ENCODE measurements at places on chromosomes 5 and 9.

DNA sequence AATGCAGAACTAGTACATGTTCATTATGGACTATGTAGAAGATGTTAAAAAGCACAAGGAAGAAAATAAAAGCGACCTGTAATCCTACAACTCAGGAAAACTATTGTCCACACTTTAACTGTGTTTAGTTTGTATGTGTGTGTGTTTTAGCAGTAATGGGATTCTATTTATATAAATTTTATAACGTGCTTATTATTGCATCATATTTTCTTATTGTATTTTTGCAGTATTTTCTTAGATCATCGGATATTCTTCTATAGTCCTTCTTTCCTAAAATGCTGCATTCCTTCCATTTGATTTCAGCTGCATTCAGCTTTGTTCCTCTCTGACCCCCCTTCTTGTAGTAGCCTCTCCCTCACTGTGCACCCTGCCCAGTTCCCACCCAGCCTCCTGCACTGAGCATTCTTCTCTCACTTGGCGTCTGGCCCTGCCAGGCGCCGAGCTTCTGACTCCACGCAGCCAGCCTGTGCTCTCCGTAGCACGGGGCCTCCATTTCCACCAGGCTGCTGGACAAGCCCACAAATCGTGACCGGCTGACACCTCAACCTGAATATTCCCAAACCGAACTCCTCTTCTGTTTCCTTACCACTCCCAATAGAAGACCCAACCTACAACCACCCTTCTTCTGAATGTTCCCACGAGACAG lies 39.9 kb downstream of the MVB12B start:
- DNase-seq = no peak

DNA sequence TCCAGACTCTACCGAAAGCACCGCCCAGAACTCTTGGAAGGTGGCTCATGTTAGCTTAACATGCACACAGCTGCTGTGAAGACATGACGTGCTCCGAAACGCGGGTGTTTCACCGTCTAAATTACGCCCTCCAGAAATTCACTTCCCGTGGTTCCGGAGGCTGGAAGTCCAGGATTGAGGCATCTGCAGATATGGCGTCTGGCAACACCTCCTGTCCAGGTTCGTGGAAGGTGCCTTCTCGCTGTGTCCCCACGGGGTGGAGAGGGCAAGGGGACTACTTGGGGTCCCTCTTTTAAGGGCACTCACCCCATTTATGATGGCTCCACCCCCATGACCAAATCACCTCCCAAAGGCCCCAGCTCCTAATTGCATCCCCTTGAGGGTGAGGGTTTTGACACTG lies 348.0 kb upstream of the IRX2 start:
- DNase-seq = no peak

DNA sequence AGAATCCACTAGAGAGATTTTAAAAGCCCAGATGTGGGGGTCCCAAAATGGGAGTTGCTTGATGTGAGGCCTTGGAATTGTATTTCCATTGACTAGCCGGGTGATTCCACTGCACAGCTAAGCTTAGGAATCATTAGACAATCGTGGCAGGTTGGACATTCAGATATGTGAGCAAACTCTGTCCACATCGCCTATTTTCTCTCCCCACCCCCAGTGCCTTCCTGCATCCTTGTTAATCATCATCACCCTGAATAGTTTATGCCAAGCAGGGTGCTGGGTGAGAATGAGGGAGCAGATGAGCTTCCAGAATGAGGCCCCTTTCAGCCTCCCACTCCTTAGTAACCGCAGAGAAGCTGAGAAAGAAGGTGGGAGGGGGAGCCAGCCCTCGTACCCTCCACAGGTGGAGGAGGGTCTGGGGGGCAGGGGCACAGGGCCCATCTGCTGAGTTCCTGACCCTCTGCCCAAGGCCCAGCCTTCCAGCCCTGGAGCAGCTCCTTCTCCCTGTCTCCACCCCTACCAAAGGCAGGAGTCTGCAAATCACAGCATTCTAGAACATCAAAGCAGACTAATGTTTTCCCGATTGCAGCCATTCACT lies 7.7 kb upstream of the TCOF1 start:
- no peak for DNase-seq

DNA sequence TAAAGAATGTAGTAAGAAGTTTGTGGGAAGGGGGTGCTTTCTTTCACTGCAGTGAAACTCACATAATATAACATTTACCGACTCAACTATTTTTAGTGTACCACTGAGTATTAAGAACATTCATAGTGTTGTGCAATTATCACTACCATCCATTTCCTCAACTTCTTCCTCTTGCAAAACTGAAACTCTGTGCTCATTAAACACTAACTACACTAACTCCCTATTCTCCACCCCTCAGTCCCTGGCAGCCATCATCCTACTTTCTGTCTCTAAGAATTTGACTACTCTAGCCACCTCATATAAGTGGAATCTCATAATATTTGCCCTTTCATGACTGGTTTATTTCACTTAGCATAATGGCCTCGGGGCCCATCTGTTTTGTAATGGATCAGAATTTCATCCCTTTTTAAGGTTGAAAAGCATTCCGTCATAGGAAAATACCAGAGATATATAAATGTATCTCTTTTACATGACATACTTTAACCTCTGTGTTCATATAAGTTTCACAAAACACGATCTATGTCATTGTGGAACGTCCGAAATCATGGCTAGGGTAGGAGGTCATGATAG lies 56.3 kb upstream of the DIRAS2 start:
- DNase-seq = no peak

DNA sequence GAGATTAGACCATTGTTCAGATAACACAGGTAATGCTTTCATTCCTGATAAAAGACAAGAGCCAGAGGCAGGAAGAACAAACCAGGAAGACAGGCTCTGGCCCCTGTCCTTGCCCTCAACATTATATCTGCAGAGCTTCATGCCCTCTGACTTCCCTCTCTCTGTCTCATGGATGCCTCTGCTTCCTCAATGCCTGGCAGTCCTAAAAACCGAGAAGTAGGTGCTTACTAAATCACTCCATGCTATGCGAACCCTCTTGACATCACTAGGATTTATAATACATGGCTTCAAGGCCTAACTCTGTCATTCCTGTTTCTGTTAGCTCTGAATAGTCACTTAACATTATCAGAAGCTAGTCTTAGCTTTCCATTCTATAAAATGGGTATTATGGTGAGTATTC lies 117.8 kb downstream of the TLR4 start:
- no peak for DNase-seq

DNA sequence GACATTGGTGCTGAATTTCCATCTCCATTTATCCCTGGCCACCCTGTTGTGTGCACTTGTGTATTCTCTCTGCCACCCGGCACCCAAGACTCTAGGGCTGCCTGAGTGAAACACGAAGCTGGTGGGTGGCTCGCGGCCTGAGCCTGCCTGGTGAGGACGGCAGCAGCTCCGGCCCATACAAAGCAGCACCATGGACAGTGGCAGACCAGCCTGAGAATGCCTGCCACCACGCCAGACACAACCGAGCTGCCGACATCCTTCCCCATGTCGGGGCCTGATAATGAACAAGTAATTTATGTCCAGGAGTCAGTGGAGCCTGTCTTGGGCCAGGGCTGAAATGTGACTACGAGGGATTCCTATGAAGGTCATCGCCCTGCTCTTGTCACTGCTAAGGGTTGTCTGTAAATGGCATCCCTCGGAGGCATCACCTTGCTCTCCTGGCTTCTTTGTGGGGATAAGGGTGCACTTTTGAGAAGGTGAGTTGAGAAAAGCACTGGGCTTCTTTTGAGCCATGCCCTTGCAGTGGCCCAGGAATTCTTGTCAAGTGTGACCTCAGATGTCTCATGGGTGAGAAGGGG lies 175.7 kb downstream of the MELK start:
- DNase-seq = peak; percentile 25

GRCh38 chr5:129141696-129142095 lies 47.1 kb downstream of the ISOC1 start:
- no peak for DNase-seq

DNA sequence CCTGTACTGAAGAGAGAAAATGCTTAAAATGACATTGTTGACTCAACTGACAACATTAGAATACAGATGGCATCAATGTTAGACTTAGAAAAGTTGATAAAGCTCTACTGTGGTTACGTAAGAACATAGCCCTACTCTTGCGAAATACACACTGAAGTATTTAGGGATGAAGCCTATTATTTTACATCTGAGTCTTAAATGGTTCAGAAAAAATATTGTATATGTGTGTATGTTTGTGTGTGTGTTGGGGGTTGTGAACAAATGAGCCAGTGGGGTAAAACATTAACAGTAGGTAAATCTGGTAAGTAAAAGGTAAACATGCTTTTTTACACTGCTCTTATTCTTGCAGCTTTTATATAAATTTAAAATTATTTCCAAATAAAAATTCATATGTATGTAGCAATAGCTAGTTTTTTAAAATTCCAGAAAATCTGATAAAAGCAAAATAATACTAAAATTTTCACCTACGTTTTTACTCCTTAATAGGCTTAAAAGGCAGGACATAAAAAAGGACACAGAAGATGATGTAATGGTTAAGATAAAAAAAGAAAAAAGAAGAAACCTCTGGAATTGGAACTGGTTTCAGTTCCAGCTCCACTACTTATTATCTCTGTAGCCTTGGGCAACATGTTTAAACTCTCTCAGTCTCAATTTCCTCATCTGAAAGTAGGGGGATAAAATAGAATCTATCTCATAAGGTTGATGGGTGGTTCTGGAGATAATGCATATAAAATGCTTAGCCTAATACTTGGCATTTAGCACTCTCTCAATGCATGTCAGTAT lies 44.3 kb downstream of the GARNL3 start:
- no peak for DNase-seq

DNA sequence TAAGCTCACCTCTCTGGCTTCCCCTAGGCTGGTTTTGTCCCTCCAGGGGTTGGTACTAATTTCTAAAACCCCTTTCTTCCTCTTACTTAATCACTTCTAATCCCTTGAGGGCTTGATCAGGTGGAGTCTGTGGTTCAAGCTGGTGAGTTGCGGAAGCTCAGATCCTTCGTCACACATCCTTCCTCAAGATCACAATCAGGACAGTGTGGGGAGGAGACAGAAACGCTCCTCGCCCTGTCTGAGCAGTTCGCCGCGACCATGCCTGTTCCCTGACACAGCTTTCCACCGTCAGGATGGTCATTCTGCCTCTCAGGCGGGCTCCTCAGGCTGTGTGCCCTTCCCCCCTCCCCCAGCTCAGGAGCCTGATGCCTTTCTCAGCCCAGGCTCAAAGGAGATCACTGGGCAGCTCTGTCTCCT lies 24.3 kb downstream of the CPLX2 start:
- DNase-seq = peak; percentile 19

DNA sequence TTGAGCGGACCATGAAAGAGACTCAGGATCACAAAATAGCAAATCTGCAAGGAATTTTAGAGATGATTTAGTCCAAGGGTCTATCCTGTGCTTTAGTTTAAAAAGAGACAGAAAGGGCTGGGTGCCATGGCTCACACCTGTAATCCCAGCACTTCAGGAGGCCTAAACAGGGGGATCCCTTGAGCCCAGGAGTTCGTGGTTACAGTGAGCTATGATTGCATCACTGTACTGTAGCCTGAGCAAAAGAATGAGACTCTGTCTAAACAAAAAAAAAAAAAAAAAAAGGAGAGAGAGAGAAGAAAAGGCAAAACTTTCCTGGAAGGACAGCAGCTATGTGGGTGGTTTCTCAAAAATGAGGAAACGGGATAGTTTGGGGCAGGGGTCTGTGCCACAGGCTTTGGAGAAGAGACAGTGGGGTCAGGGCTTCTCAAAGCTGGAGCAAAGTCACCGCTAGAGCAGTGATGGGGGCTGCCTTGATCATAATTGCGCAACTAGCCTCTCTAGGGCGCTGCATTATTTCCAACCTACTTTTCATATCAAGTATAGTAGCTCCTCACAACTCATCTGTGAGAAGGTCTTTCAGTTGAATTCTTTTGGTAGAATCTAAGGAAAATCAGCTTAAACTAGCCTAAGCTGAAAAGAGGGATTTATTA lies 8.5 kb upstream of the ANKH start:
- no peak for DNase-seq

DNA sequence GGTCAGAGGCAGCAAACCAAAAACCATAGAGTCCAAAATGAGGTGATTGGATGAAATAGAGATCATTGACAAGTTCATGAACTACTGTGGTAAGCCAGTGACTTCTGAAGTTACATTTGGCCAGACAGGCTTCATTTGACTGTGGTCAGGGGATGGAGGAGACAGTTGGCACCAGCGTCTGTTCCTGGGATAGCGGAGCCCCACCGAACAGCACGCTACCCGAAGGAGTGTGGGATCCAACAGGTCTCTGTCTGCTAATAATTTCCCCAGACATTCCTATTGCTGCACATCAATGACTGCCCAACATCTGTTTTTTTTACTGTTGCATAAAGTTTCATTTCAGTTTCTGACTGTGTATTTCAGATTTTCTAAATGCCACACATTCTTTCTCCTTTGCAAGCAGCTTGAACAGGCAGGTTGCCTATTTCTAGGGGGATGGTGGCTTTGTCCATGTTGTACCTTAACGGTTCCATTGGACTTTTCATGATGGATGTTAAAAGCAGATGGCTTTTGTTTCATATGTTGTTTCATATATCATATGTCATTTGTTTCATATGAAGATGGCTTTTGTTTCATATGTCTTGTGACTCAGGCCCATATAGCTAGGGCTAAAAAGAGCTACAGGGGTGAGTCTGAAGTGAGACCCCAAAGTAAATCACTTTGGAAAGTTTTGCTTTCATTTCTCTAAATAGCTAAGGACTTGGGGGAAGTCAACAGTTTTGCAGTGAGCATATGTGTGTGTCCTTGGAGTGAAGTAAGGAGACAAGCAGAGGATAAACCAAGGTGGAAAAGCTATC lies 180.8 kb downstream of the GOLPH3 start:
- DNase-seq = no peak

GRCh38 chr9:103152473-103152872 lies 157.3 kb downstream of the CYLC2 start:
- DNase-seq = no peak

Data from activated T-cell treated with anti-CD3 and anti-CD28 coated beads for 48 hours (primary cell).